Trophoblast cell (in vitro differentiated cells and primary cell): ENCODE measurements at places on chromosomes 5 and 9.

- DNase-seq, result no peak
These were observed 1.6 kb upstream of the OXCT1 start for GRCh38 chr5:41871852-41872251.

GRCh38 chr9:3177936-3178335, 334.0 kb upstream of the PUM3 start:
- DNase-seq, result no peak

DNA sequence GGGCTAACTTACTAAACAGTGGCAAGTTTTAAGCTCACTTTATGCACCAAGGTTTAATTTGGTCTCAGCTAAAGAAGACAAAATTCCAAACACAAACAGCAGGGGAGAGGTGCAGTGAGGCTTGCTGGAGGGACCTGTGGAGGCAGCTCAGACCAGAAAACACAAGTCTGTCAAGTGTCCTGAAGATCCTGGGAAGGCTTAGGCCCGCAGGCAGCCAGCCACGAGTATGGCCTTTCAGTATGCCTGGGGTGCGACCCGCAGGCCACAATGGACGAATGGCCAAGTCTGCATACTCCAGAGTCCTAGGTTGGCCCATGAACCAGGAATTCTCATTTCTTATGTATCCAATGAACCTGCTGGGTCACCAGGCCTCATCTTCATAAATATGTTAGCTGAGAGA, 9.3 kb downstream of the CCNI2 start:
- DNase-seq, result no peak

GRCh38 chr9:70588381-70588780, 173.9 kb upstream of the KLF9 start:
- DNase-seq, result peak; percentile 45

DNA sequence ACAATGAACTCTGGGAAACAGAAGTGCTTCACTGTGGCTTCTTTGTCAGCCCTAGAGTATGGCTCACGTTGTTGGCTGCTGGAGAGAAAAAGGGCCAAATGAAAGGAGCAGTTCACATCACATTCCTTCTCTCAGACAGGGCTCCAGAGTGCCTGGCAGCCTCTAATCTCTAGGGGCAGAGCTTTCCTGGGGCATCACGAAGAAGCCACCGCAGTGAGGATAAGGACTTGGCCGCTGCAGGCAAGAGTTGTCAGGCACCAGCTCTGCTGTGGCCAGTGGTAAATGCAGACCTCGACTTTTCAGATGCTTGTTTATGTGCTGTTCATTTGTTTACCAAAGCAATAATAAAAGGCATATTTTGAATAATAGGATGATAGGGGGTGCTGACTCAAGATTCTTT, 227.2 kb downstream of the ICE1 start:
- no peak for DNase-seq

- DNase-seq, result no peak
These were observed 24.0 kb downstream of the HNRNPK start for GRCh38 chr9:83956086-83956435.

DNA sequence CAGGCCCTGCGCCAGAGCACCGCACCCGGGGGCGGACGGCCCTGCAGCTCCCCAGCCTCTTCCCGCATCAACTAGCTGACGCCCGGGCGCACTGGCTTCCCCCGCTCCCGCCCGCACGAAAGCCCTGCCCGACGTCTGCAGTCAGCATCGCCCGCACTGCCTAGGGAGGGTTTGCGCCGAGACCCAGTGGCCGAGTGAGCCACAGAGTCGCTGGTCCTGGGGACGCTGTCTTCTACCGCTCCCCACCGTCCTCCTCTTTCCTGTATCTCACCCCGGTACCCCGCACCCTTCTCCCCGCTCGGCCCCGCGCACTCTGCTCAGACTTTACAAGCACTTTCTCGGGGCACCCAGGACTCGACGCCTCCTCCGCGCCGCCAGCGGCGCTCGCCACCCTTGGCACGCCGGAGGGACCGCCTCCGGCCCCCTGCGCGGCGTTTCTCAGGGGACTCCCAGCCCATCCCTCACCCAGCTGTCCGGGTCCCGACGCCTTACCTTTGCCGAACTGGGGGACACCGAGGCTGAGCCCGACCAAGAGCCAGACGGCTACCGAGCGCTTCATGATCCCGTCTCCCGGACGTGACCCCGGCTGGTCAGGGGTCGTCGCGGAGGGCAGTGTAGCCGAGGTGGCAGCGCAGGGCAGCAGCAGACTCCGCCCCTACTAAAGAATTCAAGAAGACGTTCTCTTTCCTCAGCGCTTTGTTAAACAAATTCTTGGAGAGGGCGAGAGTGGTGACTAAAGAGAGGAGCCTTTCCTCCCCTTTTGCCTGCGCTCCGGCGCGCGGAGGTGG, 670 bp downstream of the EDIL3 start:
- no peak for DNase-seq

DNA sequence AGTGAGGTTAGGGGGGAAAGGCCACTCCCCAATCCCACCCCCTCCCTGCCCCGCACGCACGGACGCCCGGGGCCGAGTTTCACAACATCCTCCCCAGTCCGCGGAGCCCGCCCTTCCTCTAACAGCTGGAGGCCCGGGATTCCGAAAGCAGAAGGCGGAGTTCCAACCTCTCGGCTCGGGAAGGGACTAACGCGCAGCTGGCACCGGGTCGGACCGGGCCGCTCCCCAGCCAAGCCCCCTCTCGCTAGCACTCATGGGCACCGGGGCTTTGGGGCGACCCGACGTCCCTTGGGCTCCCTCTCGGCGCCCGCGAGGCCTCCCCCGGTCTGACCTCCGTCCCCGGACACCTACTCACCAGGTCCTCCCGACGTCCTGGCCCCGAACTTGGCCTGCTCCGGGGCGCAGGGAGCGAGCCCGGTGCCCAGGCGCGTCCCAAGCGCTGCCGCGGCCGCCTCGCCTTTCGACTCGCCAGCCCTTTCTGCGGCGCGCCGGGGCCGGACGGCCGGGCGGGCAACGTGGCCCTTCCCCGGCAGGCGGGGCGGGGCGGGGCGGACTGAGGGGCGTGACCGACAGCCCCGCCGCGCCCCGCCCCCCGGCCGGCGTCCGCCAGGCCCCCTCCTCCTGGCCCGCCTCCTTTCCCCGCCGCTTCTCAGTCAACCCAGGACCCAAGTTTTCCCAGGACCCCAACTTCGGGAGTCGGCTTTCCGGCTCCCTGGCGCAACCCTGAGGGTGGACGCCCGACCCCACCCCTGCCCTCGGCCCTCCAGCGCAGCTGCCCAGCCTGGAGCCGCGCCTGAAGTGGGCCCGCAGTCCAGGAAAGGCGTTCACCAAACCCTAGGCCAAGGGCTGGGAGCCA, at the start of gene MGAT1:
MGAT1 (minus strand) TSS at position 482 of the 856 bp plus-strand sequence. CDS start 9,835 bp downstream, outside the sequence.
- DNase-seq, result peak; percentile 85

DNA sequence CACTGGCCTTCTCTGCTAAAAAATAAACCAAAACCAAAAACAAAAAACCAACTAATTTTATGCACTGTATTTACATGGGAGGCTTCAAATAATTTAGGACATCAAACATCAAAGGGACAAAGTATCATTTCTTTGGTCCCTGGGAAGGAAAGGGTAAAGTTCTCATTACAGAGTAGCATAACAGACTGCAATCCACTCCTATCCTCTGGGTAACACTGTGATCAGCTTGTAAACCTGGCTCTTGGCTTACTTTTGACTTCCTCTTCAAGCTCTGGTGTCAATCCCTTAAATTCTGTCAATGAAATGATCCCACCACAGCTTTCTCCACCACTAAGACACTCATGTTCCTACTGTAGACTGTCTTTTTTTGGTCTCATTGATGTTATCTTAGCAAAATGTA, 69.8 kb upstream of the VCAN start:
- no peak for DNase-seq

- no peak for DNase-seq
These were observed 65.9 kb downstream of the DMRTA1 start for GRCh38 chr9:22512495-22512894.

DNA sequence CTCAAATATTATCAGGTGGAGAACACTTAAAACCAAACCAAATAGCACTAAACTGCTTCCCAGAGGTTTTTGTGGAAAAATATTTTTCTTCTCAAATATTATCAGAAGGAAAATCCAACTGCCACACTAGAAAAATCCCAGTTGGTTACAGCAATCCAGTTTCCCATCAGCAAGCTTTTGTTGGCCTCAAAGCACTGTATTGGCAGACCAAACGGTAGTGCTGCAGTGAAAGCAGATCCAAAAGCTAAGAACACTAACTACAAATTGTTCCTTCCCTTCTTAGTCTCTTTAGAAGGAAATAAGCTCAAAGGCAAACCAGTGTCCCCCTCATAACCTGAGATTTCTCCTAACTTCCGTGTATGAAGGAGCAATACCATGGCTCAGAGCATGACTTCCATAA, 105.3 kb downstream of the TRIM36 start:
- DNase-seq, result no peak

- DNase-seq, result no peak
These were observed 35.1 kb upstream of the DAB2 start for GRCh38 chr5:39459907-39460306.

- DNase-seq, result peak; percentile 35
These were observed 5.5 kb upstream of the DNAJB5 start for GRCh38 chr9:34984049-34984448.

DNA sequence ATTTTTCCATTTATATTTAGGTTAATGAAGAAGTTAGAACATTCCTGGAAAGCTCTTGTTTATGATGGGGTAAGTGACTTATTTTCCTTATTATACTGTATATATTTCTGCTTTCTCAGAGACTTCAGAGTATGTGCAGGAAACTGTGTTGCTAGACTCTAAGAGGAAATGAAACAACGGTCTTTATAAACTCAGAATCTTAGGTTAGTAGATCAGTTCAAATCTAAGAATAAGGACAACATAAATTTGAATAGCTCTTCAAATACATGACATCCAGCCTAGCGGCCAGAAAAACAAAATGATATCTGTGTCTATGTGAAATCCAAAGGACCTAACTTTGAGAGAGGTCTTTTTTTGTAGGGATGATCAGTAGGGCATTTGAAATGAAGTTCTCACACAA, 94.3 kb downstream of the PRKACG start:
- DNase-seq, result no peak

DNA sequence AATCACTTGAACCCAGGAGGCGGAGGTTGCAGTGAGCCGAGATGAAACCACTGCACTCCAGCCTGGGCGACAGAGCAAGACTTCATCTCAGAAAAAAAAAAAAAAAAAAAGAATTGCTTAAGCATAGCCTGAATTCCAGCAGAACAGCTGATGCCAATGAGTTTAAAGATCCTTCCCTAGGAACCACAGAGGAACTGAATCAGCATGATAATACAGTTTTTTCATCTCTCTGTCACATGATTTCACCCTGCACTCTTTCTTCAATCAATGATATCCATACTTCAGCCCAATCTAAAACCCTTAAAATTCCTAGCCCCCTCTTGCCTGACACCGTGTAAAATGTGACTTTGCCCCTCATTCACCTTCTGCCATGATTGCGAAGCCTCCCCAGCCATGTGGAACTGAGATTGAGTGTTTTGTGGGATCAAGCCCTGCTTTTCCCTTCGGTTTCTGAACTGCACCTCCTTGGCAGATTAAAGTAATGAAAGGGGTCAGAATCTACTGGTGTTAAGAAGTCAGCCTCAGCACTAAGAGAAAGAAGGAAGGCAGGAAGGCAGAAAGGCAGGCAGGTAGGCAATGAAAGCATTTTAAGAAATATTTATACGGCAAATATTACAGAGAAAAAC, 20.9 kb upstream of the DMXL1 start:
- DNase-seq, result peak; percentile 48

GRCh38 chr5:109041317-109041716, 293.6 kb downstream of the FER start:
- no peak for DNase-seq

GRCh38 chr9:83508067-83508466, 30.1 kb downstream of the FRMD3 start:
- DNase-seq, result no peak

- no peak for DNase-seq
These were observed 148.0 kb downstream of the BRINP1 start for GRCh38 chr9:119221276-119221675.

DNA sequence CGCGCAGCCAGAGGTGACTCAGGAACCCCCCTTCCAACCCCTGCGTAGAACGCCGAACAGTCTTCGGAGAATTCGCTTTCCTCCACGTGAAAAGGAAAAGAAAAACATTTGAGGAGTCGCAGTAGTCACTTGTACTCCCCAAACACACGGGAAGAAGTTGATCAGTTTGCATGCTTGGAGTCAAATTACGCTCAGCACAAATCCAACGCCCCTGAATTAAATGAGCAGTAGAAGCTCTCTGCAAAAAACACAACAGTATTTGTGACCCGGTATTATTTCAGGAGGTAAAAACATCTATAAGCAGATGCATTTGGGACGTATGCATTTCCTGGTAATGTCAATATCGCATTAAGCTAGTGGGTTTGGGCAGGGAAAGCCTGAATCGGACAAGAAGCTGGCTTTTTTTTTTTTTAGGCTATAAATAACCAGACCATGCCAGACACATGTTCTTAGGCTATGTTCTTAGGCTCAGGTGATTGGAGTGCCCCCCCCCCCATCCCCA, 854 bp upstream of the ARL15 start:
- no peak for DNase-seq
